Epithelial cell of esophagus (primary cell): ENCODE measurements at places on chromosomes 12 and 14.
A peak's percentile ranks its signal among the peaks of the same experiment; 100 is the strongest.

- DNase-seq: no peak
Observed at GRCh38 chr14:77046721-77047120, 18.2 kb upstream of the IRF2BPL start.

DNA sequence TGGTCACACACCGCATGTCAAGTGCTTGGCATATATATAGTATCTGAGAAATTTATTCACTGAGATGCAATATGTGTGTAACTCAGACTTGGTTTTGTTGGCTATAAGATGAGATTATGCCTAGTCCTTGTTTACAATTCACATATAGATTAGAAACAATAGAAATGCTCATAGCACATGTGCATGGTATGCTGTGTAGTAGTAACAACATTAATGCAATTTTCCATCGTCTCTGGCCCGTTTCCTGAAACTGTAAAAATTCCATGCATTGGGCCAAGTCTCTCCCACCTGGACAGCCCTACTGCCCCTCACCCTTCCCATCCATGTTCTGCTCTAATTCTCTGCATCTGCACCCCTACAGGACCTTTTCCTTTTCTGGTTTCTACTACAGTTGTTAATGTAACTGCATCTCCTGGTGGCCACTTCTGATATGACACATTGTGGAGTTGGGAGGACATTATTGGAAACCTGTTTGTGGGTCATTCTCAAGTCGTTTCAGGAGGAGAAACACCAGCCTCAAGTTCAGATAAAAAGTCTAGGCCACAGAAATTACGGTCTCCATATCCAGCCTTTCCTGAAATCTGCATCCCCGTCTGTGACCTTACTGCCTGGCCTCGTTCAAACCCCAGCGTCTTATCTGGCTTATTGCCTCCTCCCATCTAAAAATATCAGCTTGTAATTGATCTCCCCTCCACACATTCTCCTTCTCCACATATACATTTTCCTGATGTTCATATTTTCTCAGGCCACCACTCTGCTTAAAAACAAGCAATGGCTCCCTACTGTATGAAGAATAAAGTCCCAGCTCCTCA lies 37.5 kb downstream of the EMP1 start:
- DNase-seq: peak; percentile 74

DNA sequence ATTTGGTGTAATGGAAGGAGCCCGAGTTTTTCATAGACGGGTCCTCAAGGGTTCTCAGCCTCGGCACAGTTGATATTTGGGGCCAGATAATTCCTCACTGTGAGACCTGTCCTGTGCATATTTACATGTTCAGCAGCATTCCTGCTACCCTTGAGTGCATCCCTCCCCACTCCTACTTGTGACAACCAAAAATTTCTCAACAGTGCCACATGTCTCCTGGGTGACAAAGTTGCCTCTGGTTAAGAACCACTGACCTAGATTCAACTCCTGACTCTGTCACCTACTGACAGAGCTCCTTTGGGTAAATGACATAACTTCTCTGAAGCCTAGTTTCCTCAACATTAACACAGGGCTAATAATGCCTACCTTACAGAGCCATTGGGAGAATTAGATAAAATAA lies 60.4 kb downstream of the TTC9 start:
- no peak for DNase-seq

DNA sequence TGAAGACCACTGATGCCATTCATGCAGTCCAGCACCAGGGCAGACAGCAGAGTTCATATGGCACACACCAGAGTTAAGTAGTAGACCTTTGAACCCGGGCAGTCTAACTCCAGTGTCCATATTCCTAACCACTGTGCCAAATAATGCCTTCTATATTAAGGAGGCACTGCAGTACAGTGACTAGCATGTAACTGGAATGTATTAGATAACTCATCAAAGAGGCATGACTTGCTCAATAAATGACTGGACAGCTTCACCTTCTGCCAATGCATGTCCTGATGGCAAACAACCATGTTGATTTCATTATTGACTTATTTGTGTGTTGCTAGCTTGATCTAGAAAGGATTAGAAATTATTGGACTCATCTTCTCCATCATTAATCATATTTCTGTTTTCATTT lies 40.2 kb downstream of the DACT1 start:
- peak; percentile 41 for DNase-seq

DNA sequence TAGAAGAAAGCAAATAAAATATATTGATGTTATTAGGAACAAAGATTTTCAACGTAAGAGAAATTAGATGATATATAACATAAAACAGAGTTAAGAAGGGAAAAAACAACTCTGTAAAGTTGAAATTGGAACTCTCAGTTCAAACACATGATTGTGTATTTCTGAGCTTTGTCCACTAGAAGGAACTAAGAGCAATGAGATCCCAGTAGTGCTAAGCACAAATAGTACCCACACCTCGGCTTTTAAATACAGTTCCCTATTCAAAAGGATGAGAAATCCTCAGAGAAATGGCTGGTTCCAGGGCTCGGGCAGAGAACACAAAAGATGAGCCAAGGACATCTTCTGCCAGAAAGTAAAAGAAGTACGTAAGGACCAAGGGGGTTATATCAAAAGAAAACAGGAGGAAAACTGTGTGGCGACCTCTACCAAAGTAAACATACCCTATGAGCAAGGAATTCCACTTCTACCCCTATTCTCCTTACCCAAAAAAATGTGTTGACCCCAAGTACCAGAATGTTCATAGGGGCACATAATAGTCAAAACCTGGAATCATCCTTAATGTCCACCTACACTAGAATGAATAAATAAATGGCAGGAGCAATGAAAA lies 96.6 kb downstream of the SPTSSA start:
- no peak for DNase-seq

DNA sequence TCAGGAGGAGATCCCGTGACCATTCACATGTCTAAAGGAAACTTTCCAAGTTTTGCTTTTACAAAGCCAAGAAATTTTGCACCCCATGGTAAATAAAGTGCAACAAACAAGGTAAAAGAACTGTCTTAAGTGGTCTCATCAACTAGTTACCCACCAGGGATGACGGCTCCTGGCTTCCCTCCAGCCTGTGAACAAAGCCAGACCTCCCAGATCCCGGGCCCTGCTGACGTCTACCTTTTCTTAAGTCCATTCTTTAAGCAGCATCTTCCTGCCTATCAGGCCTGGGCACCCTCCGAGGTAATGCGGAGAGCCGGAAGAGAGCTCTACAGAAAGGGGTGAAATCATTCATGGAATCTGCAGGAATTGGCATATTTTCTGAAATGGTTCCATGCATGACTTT lies 58.0 kb upstream of the DAAM1 start:
- DNase-seq: no peak
